ENCODE measurements at places on chromosomes 12 and 14.

DNA sequence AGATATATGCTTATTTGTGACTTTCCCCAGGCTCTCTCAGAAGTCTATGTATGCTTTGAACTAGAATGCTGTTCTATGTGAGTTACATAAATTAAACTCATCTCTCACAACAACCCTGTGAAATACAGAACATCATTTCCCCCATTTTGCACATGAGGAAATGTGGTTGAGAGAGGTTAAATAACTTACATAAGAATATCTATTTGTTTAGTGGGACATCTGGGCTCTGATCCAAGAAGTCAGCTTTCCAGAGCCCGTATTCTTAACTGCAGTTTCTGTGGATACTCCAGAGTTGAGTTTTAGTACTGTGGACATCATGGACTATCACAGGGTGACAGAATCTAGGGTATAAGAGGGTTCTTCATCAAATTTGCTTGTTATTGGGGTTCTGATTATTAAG, 242.5 kb upstream of the ARHGAP5 start:
- DNase-seq: no peak

- no peak for DNase-seq
Measured at GRCh38 chr14:35355981-35356841, 48.3 kb downstream of the NFKBIA start.

- DNase-seq: no peak
Measured at GRCh38 chr12:123151457-123152454, 866 bp upstream of the PITPNM2 start.

DNA sequence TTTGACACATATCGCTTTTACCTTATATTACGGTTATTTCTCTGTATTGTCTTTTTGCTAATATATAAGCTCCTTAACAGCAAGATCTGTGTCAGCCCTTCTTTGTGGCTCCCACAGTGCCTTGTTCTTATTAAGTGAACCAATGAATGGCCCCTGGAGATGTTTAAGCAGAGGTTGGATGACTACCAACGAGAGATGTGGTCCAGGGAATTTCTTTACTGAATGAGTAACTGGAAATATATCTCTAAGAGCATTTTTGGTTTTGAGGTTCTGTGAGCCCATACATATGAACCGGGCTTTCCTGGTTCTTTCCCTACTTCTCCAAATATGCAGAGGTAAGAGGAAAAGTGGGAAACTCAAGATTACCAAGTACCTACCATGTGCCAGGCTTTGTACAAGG, 23.5 kb downstream of the CALCOCO1 start:
- DNase-seq: no peak

DNA sequence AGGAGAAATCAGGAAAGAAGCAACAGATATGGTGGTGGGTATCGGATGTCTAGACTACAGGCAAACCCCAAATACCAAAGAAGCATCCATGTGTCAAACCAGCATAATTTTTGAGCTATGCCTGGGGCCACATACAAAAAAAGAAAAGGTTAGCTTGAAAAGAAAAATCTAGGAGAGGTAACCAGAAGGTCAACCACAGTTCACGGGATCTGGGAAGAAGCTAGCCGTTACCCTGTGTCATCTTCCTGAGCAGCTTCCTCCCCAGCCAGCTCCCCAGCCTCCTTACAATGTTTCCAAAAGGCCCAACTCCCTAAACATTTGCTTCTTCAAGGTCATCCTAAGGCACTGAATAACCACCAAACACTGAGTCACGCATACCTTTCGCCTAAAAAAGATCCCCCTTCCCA, 3.1 kb downstream of the SINHCAF start:
- DNase-seq: no peak
